ENCODE measurements at places on chromosomes 1 and 21.

DNA sequence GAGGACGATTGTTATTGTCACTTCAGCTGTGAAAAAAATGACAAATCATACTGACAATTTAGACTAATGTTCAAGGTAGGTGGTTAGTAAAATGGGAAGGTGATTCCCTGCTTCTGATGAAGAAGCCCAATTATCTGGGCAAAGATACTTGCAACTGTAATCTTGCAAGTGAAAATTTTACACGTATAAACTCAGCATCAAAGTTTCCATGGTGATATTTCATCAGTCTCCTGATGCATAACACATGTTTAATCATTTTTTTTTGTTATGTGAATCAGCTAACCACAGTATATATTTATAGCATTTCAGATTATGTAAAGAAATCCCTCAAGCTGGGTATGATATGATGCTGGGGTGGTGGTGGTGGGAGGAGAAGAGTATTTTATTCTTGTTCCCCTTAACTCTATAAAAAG is 16.4 kb upstream of the KCNK1 start:
- DNase-seq, result no peak

GRCh38 chr1:213387380-213388015 is 336.5 kb downstream of the RPS6KC1 start:
- DNase-seq, result no peak

DNA sequence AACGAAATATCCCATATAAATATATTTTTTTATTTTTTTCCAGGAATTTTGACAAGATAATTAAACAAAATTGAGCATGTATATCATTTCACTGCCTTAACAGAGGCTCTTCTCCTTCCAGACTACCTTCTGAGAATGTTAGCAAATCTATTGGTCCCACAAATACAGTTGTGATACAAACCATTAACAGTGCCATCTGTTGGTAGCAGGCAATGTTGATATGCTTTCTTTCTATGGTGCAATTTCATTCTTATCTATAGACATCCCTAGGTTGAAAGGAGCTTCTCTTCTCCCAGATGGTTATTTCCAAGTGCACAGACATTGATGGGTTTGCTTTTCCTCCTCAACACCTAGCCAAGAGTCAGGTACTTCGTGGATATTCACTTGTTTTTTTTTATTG is 303.6 kb downstream of the USH2A start:
- DNase-seq, result no peak

DNA sequence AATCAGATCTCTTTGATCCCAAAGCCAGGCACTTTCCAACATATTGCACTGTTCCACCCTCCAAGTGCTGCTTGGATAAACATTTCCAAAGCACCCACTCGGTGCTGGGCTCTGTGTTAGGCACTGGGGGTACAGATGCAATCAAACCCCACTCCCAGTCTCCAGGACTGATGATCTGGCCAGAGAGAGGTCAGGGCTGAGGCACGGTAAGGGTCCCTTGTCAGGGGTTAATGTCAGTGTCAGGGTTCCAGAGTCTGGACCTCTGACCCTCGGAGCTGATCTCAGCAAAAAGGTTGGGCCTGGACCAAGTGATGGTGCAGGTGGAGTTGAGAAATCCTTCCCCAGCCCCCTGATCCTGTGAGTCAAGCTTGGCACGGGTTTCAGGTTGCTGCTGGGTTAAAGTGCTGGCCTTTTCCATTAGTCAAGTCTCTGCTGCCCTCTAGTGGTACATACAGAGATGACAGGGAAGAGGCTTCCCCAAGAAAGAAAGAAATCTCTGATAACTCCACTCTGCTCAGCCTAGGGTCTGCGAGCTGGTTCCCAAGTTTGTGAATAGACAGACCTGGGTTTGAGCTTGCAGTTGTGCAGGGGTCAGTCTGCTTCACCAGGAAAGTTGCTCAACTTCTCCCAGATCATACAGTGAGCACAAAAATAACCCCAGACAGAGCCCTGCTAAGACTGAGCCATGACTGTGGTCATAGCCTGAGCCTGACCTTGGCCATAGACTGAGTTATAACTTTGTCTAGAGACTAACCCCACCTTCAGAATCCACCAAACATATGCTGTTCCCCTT is 74.6 kb downstream of the DMRTA2 start:
- DNase-seq, result peak; percentile 64

GRCh38 chr1:47963568-47964358 is 33.4 kb downstream of the TRABD2B start:
- no peak for DNase-seq

- DNase-seq, result no peak
Measured at GRCh38 chr1:1080951-1081310, 6.8 kb upstream of the RNF223 start.

GRCh38 chr21:44949779-44950198 is 10.0 kb downstream of the SLX9 start:
- no peak for DNase-seq

DNA sequence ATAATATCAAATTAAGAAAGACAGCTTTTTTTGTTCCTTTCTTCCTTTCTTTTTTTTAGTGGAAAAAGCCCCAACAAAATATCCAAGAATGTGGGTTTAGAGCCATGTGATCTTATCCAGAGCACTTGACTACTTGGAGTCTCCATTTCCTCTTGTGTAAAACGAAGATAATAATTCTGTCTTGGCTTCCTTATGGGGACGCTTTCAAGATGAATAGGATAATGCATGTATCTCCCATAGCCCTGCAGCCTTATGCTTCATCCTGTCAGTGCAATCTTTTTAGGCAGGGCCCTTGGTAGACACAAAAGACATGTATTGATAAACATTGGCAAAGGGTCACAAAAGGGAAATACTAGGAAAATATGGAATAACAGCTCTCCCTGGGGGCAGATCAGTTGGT is 34.8 kb downstream of the ZBTB18 start:
- DNase-seq, result no peak

GRCh38 chr1:195591917-195592672 is 1016.1 kb downstream of the KCNT2 start:
- DNase-seq, result no peak

DNA sequence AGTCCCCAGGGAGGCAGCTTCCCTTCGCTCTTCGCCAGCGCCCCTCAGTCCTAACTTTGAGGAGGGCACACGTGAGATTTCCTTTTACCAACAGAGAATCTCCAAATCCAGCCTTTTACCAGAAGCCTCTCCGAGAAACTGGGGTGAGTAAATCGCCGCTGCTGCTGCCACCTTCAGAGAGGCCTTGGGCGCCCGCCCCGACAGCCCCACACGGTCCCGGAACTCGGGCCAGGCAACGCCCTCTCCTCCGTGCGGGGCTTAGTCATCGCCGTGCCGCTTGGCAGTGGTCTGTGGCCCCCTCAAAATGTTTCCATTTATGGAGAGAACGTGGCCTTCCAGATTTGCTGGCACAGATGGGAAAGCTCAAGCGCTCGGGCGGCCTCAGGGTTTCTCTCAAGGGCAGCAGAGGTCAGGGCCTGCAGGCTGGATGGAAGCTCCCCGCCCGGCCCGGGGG is 41.4 kb upstream of the COL6A2 start:
- no peak for DNase-seq

DNA sequence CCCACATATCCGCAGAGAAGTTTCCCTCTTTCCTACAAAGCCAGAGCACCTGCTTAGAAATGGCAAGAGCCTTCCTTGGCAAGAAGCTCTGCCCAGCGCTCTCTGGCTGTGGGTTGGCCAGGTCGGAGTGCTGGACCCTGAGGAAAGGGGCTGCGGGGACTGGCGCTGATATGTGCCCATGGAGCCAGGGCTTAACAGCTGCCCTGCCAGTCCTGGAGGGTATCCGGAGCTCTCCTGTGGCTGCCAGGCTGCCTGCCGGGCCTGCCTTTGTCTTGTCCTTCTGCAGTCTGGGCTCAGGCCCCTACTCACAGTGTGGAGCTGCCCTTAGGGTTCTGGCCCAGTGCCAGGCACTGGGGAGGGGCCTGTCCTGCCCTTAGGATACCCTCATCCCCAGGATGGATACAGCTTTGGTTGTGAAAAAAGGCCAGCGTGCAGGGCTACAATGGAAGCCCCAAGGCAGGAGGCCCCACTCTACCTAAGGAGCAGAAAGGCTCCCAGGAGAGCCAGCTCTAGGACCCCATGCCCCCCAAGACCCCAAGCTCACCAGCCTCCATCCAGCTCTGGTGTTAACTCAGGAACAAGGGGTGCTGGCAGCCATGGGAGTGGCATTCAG is 43.4 kb downstream of the KIAA1614 start:
- no peak for DNase-seq
